ENCODE measurements at places on chromosomes 11 and 22.

DNA sequence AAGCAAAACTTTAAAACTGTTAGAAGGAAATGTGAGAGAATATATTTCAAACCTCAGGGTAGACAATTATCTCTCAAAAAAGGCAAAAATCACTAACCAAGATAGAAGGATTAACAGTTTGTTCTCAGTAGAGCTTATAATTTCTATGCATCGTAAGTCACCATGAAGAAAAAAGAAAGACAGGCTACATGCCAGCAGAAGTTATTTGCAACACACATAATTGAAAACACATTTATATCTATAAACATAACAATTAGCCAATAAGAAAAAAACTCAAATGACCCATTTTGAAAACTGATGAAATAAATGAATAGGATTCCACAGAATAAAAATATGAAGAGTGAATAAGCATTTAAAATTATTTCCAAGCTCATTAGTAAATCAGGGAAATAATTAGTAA lies 24.4 kb upstream of the SNX19 start:
- DNase-seq, result no peak

DNA sequence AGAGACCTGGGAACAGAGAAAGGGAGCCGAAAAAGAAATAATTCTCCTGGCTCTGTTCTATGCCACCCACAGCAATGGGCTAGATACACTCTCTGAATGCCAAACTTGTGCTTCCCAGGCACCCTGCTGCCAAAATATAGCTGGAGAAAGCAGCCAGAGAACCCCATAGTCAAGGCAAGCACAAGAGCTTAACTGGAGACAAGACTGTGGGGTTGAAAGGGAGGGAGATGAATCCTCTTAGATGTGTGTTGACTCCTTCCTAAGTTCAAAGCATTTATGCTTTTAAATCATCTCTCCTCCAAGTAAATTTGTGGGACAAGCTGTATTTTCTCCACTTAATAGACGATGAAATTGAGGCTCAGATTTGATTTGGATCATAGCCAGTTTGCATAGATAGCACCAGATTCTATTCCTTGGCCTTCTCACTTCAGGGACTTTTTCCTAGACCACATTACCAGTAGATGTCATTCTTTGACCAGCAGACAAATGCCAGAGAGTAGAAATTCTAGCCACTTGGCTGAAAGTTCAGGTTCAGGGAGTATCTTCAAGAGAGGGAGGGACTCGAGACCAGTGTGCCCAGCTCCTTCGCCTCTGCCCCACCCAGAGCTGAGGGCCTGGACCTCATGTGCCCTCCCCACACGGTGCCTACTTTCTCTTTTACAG lies 16.5 kb upstream of the ETS1 start:
- DNase-seq, result no peak

- no peak for DNase-seq
Observed at GRCh38 chr11:102599642-102600261, 25.4 kb downstream of the MMP20 start.

DNA sequence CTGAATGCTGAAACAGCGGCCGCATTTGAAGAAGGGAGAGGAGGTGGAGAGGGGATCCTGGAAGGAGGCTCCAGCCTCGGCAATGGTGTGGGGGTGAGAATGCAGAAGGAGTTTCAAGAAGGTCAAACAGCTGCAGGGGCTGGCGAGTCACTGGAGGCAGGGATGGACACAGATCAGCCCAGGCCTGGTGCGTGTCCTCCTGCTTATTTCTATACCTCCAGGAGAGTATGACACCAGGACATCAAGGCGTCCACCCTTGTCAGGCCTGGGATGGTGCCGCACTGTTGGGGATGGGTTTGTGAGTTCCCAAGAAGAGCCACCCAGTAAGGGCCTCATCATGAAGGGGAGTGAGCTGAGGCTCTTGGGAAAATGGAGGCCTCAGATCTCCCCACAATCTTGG lies 23.1 kb downstream of the IGLL1 start:
- DNase-seq, result no peak

DNA sequence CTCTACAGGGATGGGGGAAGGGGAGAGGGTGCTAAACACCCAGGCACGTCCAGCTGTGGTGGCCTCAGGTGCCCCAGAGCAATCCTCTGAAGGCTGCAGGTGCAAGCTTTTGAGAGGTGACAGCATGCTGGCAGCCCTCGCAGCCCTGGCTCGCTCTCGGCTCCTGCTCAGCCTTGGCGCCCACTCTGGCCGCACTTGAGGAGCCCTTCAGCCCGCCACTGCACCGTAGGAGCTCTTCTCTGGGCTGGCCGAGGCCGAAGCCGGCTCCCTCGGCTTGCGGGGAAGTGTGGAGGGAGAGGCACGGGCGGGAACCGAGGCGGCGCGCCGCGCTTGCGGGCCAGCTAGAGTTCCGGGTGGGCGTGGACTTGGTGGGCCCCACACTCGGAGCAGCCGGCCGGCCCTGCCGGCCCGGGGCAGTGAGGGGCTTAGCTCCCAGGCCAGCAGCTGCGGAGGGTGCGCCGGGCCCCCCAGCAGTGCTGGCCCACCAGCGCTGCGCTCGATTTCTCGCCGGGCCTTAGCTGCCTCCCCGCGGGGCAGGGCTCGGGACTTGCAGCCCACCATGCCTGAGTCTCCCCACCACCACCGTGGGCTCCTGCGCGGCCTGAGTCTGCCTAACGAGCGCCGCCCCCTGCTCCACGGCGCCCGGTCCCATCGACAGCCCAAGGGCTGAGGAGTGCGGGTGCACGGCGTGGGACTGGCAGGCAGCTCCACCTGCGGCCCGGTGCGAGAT lies 112.1 kb downstream of the TRIM29 start:
- DNase-seq, result peak; percentile 28

DNA sequence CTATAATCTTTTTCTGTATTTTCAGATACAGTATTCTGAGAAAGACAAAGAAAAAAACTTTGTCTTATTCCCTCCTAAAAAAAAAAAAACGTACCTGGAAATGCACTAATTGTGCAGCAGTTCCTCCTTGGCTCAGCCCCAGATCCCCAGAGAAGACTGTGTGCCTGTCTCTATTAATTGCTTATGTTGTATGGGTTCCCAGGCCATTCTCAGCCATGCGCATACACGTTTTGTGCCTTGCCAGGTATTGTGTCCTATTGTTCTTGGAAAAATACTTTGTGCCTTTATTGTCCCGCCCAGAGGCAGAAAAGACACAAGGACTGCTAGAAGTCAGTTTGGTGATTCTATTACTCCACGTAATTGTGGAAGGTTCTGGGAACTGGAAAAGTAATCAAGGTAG lies 91.2 kb downstream of the PIWIL4 start:
- no peak for DNase-seq

DNA sequence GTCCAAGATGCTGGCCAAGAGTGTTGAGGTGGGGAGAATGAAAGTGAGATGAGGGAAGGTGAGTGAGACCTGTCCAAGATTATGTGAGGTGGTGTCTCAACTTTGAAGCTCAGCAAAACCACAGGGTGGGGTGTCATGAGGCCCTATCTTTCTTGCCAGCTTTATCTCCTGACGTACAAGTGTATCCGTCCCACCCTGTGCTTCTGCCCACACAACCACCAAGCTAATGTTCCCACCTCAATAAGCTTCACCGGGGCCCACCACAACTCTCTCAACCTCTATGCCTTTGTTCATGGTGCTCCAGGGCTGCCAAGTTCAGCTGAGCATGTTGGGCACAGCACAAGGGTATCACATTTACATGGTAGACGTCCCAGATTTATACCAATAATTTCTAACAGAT lies 7.1 kb upstream of the TPST2 start:
- DNase-seq, result no peak

DNA sequence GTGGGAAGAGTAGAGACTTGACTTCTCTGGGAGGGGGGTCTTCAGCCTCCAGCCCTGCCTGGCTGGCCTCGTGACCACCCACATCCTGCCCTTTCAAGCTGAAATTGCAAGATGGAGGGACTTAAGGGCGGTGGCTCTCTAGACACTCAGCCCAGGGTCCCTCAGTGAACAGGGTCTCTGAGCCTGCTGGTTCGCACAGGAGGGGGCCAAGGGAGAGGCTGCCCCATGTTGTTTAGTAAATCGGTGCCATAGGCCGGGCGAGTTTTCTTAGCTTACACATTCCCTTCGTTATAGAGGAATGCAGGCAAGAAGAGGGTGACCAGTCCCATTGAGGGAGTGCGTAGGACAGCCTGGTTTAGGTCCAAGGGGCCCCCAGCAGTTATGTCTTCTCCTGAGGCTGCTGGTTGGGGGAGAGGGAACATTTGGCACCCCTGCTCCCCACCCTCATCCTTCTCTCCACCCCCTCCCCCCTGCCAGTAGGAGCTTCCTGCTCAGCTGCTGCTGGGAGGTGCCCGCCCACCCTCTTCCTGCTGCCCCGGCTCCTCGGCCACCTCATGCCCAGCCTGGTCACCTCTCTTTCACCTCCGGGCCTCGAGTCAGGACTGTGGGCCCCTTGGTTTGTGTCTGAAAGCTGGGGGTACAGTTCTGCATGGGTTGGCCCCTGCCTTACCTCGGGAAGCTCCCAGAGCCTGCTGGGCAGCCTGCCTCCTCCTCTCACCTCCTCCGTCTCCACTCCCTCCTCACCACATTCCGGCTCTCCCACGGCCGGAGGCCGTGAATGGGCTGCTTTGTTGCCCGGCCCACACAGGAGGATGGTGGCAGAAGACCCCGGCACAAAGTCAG lies 3.9 kb downstream of the FRMD8 start:
- no peak for DNase-seq

GRCh38 chr11:121833970-121834369 lies 282.0 kb downstream of the BLID start:
- no peak for DNase-seq

DNA sequence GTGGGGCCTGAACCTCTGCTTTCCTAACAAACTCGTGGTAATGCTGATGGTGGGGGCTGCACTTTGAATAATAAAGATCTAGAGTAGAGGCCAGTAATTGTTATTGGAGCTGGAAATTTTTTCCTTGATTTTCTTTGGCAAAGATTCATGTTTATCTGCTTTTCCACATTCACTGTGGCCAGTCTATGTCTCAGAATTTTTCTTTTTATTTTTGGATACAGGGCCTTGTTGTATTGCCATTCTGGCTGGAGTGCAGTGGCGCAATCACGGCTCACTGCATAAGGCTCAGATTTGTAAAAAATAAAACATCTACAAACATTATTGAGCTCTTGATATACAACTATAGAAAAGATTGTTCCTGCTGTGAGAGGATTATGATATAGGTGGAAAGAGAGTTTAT lies 1.6 kb downstream of the TMEM135 start:
- DNase-seq, result no peak

DNA sequence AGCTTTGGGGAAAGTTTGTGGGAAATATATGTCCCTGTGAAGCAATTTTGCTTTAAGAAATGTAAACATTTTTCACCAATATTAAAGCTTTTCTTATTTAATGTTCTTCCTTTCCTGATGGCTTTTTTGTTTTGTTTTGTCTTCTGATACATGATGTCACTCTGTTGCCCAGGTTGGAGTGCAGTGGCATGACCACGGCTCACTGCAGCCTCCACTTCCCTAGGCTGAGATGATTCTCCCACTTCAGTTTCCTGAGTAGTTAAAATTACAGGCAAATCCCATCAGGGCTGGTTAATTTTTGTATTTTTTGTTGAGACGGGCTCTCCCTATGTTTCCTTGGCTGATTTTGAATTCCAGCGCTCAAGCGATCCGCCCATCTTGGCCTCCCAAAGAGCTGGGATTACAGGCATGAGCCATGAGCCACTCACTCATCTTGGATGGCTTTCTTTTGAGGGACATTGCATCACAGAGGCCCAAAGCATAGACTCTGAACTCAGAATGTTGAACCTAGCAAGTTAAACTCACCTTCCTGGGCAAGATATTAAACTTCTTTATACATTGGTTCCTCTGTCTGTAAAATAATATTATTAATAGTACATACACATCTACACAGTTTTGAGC lies 651 bp upstream of the CARD16 start:
- no peak for DNase-seq

GRCh38 chr11:123585206-123585605 lies 69.2 kb downstream of the SCN3B start:
- no peak for DNase-seq

DNA sequence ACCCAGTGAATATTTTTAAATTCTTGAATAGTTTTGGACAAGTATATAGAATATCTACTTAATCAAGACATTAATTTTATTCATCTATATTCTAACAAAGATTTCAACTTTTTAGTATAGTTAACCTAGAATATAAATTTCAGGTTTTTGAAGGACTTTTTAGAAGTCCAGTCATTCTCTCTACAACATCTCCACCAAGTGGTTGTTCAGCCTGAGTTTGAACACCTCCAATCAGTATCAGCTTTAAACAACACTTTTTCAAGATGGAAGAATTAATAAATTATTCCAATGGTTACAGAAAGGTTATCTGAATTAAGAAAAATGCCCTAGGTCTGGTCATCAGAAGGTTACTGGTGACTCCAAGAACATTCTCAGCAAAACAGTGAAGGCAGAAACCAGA lies 31.8 kb downstream of the EIF3M start:
- no peak for DNase-seq

DNA sequence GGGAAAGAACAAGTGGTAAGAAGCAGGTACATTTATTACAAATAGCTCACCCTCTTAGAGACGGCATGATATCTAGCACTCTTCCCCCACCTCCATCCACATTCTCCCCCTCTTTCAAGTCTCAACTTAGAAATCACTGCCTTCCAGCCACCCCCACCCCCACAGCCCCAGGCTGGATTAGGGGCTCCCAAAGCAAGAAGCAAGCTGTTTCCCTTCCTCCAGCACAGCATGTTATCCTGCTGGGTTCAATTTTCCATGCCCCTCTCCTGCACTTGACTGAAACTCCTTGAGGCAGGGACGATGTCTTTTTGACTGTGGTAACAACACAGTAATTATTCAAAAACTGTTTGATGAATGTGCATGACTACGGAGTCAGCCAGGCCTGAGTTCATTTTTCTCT lies 350.7 kb downstream of the LARGE1 start:
- no peak for DNase-seq

DNA sequence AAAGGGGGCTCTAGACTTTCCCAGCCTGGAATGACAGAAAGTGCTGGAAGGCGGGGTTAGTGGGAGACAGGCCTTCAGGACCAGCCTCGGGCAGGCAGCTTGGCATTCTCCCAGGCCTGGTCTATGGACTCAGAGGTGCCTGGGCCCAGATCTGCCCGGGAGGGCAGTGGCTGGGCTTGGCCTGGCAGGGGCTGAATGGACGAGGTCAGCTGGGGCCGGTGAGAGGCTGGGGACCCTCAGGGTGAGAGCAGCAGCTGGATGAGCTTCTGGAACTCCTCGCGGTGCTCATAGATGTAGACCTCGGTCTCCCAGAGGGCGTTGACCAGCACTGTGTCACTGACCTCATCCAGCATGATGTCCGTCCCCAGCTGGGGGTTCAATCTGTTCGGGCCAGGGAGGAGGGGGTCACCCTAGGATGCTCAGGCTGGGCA lies 1.5 kb upstream of the BAIAP2L2 start:
- no peak for DNase-seq

GRCh38 chr11:29272019-29272654 lies 744.7 kb downstream of the KCNA4 start:
- no peak for DNase-seq

GRCh38 chr11:77346906-77347603 lies 45.6 kb upstream of the GDPD4 start:
- no peak for DNase-seq

- no peak for DNase-seq
Observed at GRCh38 chr11:60657888-60658287, 41.5 kb upstream of the MS4A8 start.

Data from mesothelial cell of epicardium (in vitro differentiated cells).